ENCODE measurements at places on chromosomes 4 and X. TPM values are rescaled to one million over a fixed set of nuclear protein-coding genes. Genes with fewer than 3 reads are reported as not detected.

DNA sequence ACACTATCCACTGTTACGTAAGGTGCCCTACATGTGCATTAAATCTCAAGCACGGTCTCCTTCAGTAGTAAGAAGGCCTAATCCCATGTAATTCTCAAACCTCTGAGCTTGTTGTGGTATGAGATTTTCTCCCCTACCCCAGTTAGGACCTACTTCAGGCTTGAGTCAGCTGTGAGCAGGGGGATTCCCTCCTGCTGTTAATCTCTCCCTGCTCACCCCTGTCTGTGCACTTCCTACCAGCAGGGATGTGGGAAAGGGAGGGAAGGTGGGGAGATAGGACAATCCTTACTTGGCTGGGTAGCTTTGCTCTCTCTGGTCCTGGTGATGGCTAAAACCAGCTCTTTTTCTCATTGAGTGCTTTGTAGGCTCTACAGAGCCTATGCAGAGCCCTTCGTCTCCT, 60.8 kb downstream of the PALLD start:
- no peak for DNase-seq

GRIA3 gene
- total RNA-seq, result 7.2 TPM

GRCh38 chr4:80184825-80185756, 12.2 kb upstream of the PRDM8 start:
- DNase-seq, result no peak

DNA sequence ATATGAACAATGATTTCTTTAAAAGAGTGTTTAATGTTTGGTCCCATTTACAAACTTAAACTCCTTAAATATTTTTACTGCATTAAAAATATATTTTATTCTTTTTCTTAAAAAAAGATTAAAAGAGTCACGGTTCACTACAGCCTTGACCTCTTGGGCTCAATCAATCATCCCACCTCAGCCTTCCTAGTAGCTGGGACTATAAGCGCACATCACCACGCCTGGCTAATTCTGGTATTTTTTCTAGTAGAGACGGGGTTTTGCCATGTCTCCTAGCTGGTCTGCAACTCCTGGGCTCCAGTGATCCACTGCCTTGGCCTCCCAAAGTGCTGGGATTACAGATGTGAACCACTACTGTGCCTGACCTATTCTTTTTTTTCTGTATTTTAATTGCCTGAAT, 104.7 kb upstream of the TLR2 start:
- no peak for DNase-seq

IDH3G gene
- total RNA-seq, result 46.8 TPM

Data from aorta (tissue), 5 donors.